Spinal cord (tissue), 10 donors: ENCODE measurements at places on chromosomes 2 and 18. TPM values are rescaled to one million over a fixed set of nuclear protein-coding genes. Genes with fewer than 3 reads are reported as not detected.

Gene KCNE4
- total RNA-seq, result 13.3 TPM

Gene PTGR3
- 24.7 TPM for total RNA-seq

Gene POTEJ
- 0.10 TPM for total RNA-seq

Gene SCN9A
- 94.9 TPM for total RNA-seq

Gene GLS
- total RNA-seq, result 178 TPM

Gene REG1B
- total RNA-seq, result not detected

Gene SCYGR5
- not detected for total RNA-seq

Gene FRZB
- 21.8 TPM for total RNA-seq

Gene UGT1A5
- total RNA-seq, result not detected

Gene CASP10
- total RNA-seq, result 8.1 TPM

Gene CUL3
- total RNA-seq, result 113 TPM

Gene PREPL
- total RNA-seq, result 316 TPM

Gene RAB27B
- 13.3 TPM for total RNA-seq

Gene SERPINB13
- not detected for total RNA-seq

Gene IL1R2
- total RNA-seq, result 1.1 TPM

Gene RAB31
- total RNA-seq, result 79.0 TPM

Gene CLEC4F
- total RNA-seq, result not detected

Gene ABCG5
- total RNA-seq, result 0.10 TPM

Gene GALNT5
- total RNA-seq, result 2.4 TPM

Gene CFAP65
- total RNA-seq, result 4.8 TPM

Gene POTEC
- not detected for total RNA-seq

Gene GRHL1
- total RNA-seq, result 12.0 TPM

Gene PKP4
- total RNA-seq, result 98.6 TPM

Gene KRTCAP3
- total RNA-seq, result 0.72 TPM

Gene PID1
- 41.4 TPM for total RNA-seq

Gene NEU2
- not detected for total RNA-seq

Gene KIAA2012
- total RNA-seq, result 1.2 TPM

Gene RAX
- total RNA-seq, result not detected
